AG09319 (cell line): ENCODE measurements at places on chromosomes 4 and X.

DNA sequence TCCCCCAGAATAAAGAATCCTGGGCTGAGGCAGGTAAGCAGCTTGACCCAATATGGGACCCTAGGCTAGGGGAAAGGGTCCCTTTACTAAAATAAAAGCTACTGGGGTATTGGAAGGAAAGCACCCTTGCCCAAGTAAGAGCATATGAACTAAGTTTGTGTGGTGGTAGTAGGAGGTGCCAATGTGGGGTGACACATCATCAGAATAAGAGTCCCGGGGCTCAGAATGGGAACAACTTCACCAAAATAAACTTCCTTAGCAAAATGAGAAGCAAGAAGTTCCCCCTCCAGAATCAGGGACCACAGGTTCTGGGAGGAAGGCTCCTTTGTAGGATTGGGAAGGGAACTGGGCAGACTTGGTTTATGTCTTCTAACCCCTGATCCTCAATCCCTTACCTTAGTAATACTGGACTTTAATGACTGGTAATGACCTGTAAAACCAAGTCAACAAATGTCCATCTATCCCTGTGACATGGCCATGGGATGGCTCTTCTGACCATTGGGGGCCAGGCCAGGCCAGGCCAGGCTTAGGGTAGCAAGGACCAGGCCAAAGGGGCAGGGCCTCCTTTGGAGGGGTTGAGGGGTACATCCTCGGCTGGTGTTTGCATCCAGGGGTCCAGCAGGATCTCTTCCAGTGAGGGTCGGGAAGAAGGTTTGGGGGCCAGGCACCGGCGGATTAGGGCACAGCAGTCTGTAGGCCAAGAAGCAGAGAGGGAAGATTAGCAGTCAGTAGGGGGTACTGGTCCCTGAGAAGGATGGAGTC lies 2.3 kb upstream of the SLC35A2 start:
- no peak for DNase-seq

- DNase-seq: no peak
Measured at GRCh38 chr4:2619459-2619858, 83.0 kb downstream of the FAM193A start.

GRCh38 chrX:49041744-49042580 lies 1.2 kb downstream of the TFE3 start:
- DNase-seq: no peak

- DNase-seq: no peak
Measured at GRCh38 chr4:145341381-145341780, 140.3 kb upstream of the SMAD1 start.

DNA sequence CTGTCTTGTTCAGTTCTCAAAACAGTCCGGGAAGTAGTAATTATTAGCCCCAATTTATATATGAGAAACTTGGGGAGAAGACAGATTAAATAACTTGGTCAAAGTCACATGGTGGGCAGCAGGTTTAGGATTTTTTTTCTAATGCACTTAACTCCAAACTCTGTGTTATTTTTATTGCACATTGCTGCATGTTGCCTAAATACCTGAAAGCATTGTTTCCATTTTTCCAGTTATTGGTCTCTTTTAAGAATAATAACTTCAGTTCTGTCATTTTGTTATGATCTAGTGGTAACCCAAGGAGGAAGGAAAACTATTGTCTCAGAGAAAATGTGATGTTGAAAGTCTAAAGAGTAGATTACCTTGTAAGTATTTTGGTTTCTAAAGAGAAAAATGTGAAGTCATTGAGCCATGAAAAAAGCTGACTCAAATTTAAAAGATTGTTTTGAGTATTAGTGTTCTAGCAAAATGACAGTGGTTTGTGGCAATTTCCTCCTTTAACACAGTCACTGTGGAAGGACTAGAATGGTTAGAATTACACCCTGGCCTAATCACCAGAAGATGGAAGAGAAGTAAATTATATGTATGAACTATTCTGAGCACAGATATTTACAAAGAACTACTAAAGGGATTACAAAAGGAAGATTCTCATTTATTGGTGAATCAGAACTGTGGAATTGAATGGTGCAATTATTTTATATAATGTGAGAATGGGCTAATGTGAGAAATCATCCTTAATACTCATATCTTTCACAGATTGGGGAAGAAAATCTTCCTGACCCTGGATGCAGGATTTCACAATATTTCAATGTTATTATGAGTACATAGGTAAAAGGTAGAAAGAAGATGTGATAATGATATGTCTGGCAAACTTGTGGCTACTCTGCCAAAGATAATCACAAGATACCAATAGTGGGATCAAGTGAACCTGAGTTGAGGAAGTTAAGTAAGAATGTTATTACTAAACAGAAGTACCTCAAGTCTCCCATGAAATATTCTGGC lies 21.7 kb upstream of the CXCL8 start:
- DNase-seq: no peak

- DNase-seq: no peak
Measured at GRCh38 chr4:79257953-79258613, 67.8 kb downstream of the NAA11 start.

DNA sequence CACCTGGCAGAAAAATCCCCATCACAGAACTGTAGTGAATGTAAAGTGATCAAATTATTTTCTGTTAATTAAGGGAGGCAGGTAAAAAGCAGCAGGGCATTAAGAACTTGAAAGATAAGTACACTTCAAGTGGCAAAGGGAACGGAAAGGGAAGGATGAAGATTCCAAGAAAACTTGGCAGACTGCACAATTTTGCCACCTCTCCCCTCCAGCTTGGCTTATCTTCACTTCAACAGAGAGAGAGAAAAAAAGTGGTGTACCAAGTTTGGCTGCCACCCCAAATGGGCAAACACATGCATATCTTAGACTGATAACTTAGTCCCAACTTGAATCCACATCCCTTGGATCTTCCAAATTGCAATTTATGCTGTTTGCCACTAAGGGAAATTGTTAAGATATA lies 598.1 kb upstream of the ACTRT1 start:
- no peak for DNase-seq

- DNase-seq: no peak
Measured at GRCh38 chr4:15144967-15145295, 142.7 kb downstream of the CPEB2 start.

- DNase-seq: no peak
Measured at GRCh38 chr4:114598191-114599121, at the start of gene UGT8. UGT8 (plus strand) TSS chr4:114598807; CDS start chr4:114622881, 24,074 bp downstream.

DNA sequence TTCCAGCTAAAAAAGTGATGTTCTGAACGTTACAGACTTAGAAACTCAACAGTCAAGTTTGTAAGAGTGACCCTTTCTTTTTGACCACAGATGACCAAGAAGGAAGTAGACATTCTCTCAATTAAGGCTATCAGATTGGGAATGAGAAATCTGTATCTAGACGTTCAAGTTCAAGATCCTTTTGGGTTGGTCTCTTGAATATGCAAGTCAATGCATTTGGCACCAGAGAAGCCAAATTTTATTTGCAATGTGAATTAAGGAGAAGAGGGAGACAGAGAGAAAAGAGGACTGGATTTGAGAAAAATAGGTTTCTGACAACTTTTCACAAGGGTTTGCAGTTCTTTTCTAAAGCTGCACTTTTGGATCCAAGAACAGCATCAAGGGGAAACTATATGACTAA lies 17.5 kb upstream of the SULT1E1 start:
- DNase-seq: no peak

GRCh38 chr4:101142259-101142658 lies 205.1 kb downstream of the PPP3CA start:
- no peak for DNase-seq

DNA sequence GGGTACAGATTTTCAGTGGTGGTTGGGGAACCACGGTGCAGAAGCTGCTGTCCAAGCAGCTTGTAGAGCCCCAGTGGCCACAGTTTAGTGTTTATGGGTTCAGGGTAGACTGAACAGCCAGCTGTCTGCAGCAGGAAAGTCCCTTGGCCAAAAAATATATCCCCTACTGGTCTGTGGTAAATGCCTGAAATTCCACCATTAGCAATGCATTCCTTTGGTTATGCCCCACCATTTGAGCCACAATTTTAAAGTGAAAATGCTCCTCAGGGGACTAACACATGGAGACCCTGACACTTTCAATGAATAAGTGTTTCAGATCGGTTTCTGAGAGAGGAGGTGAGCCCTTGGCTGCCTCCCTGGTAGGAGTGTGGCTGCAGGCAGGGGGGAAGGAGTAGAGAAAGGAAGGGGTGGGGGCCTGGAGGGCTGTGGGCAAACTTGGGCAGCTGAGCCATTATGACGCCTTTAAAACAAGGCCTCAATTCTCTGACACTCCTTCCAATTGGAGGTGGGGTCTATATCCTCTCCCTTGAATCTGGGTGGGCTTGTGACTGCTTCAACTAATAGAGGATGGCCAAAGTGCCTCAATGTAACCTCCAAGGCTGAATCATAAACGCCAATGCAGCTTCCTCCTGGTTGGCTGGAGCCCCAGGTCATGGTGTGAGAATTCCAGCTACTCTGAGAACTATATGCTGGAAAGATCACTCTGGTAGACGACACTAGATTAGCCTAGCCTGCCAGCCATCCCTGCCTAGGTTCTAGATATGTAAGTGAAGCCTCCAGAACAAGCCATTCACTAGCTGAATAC lies 75.8 kb upstream of the ATP6AP2 start:
- peak; percentile 18 for DNase-seq

DNA sequence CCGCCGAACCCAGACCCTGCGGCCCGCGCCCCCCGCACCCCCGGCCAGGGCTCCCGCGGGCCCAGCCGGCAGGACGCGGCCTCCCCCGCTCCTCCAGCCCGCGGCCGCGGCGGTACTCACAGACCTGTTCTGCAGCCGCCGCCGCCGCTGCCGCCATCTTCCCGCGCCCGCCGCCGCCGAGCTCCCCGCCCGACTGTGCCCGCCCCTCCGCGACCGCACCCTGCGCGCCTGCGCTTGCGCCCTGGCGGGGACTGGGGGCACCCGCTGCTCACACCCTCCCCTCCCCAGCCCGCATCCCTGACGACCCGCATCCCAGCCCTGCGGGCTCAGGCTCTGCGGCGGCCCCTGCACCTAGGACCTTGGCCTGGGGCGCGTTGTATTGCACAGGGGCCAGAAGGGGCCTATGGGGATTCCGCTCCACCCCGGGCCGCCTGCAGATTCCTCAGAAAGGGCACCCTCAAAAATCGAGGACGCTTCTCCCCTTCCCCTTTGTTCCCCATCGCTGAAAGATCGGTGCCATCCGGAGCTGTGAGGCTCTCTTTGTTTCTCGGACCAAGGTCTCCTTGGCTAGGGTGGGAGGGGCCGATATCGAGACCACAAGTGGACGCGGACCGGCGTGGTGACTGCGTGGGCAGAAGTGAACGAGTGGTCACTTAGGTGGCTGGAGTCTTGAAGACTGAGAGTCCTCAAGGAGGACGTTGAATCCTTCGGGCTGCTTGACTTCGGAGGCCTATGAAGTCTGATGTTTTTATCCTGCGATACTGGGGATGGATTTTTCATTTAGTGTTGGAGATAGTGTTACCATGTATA lies at the start of gene SGCB:
SGCB (minus strand) TSS at position 197 of the 810 bp plus-strand sequence; CDS start at position 157, 40 bp downstream.
- DNase-seq: no peak

DNA sequence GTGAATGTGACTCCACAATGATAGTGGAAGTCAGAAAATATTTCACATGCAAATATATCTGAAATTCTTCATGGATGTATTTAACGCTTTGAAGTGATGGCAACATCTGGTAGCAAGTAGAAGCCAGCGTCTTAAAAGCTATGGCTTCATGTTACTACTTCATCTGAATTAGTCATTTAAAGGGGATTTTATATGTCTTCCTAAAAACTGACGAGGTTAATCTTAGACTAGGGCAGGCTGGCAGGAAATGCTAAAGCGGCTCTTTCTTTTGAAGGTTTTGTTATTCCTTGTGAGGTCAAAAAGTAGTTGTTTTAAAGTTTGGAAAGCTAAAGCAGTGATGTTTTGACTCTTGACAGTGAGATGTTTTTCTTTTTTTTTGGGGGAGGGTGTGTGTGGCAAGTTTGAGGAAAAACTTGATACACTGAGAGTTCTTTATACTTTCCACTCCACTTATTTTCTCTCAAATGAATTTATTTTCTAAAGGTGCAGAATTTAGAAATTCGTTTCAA lies 22.6 kb downstream of the PLS3 start:
- DNase-seq: no peak

GRCh38 chrX:69541956-69542355 lies 37.8 kb downstream of the NALF2 start:
- DNase-seq: no peak

GRCh38 chr4:54707406-54707805 lies 49.6 kb downstream of the KIT start:
- no peak for DNase-seq

- DNase-seq: peak; percentile 52
Measured at GRCh38 chrX:46770817-46771163, 11.9 kb upstream of the SLC9A7 start.

- DNase-seq: no peak
Measured at GRCh38 chrX:119398974-119399771, at the start of gene SLC25A43. SLC25A43 (plus strand) TSS chrX:119399336; CDS start chrX:119399404, 68 bp downstream.

- no peak for DNase-seq
Measured at GRCh38 chr4:155629183-155629825, 37.3 kb upstream of the GUCY1A1 start.

DNA sequence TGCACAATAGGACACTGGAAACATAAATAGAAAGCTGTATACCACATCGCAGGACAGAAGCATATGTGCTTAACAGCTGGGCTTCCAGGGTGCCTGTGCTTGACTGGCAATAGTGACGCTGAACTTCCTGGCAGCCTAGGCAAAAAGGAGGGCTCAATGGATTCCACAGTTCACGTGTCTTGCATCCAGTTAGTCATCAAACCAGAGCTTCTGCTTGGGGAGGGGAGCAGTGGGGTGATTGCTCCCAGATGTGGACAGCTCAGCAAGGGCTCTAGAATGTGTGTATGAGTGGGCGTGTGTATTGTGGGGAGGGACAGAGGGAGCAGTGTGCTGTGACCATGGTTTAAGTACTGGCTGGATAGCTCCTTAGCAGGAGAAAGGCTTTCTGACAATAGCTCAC lies 2.3 kb downstream of the PRRG3 start:
- DNase-seq: peak; percentile 89

- no peak for DNase-seq
Measured at GRCh38 chrX:19334945-19335626, 8.6 kb upstream of the PDHA1 start.

DNA sequence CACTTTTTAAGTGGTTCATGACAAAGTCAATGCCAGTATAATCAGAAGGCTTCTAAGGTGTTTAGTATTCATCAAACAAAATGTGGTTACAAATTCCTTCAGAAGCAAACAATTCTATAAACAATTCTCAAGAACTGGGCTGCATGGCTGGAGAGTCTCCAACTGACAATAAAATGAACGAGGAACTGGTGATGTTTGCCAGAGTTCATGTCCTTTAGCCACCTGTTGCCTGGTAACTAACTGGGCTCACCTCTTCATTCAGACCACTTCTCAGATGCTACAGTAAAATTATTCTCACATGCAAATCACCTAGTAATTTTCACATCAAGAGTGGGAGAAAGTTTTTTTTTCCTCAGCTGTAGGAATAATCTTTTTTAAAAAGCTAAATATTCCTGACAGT lies 53.3 kb downstream of the CAMK2D start:
- DNase-seq: no peak

DNA sequence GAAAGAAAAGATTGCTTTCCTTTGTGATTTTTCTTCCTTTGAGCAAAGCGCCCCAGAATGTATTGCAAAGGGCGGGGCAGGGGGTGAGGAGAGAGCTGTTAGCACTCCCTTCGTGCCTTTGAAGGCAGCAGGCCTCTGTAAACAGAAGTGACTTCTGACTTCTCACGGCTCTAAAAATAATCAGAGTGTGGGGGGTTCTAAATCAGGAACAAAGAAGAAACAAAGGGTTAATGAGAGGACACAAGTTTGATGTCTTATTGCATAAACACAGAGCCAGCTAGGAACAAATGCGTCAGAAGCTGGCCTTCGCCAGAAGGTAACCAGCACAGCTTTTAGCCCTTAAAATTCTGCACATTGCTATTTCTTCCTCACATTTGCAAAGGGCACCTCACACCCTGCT lies 626.2 kb downstream of the MID1IP1 start:
- DNase-seq: no peak

GRCh38 chrX:16134936-16135335 lies 11.6 kb downstream of the GRPR start:
- DNase-seq: no peak

GRCh38 chr4:123399627-123400358 lies 3.2 kb downstream of the SPRY1 start:
- DNase-seq: no peak
